Activated T-helper 1 cell treated with anti-CD3 and anti-CD28 coated beads, Interleukin-2, amount 50 U/mL, for 16 hours (primary cell): ENCODE measurements at places on chromosomes 11 and 22.

DNA sequence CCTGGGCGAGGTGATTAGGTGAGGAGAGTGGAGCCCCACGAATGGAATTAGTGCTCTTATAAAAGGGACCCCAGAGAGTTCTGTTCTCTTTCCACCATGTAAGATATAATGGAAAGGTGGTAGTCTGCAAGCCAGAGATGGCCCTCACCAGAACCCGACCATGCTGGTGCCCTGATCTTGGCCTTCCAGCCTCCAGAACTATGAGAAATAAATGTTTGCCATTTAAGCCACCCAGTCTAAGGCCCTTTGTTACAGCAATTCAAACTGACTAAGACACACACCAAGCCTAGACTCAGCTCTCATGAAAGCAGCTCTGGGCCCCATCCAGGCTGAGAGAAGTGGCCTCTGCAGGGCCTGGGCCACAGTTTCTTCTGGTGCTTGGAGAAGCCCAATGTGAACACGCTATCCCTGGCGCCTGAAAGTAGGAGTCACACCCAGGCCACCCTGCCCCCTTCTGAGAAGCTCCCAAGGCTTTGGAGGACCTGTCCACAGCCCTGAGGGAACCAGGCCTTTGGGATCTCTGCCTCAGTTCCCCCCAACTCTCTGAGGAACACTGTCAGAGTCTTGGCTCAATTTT is 35.3 kb upstream of the LYVE1 start:
- no peak for DNase-seq

- no peak for DNase-seq
These were observed 24.9 kb upstream of the GRAMD1B start for GRCh38 chr11:123405123-123405592.

- DNase-seq = no peak
These were observed 16.8 kb downstream of the PIWIL4 start for GRCh38 chr11:94583866-94584500.

DNA sequence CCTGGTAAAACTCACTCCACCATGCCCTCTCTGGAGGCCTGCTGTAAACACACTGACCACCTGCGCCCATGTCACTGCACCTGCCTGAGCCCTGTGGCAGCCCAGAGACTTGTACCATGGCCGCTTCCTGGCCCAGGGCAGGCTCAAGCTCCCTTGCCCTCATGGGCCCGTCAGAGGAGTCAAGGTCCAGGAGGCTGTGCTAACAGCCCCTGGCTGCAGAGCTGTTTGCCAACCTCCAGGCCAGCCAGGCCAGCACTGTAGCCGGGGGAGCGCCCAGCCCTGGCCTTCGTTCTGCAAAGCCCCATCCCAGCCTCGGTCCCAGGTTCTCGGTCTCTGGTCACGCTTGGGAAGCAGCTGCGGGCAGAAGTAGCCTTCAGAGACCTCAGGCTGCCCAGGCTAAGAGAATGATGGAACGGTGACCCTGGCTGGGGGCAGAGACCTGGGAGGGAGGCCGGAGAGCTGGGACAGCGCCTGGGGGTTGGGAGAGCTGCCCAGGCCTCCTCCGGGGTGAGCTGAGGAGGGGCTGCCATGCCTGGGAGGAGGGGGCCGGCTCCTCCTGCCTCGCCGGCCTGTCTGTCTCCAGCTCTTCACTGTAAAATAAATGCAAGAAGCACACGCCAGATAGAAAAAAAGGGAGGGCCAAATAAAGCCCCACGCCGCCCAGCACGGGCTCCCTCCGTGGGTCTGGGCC is 11.9 kb upstream of the TCF20 start:
- no peak for DNase-seq

- DNase-seq = no peak
These were observed 48.0 kb downstream of the CABIN1 start for GRCh38 chr22:24059121-24059520.

GRCh38 chr11:98180511-98180910 is 840.2 kb upstream of the CNTN5 start:
- DNase-seq = no peak

GRCh38 chr11:121311373-121311772 is 18.8 kb downstream of the SC5D start:
- DNase-seq = no peak

DNA sequence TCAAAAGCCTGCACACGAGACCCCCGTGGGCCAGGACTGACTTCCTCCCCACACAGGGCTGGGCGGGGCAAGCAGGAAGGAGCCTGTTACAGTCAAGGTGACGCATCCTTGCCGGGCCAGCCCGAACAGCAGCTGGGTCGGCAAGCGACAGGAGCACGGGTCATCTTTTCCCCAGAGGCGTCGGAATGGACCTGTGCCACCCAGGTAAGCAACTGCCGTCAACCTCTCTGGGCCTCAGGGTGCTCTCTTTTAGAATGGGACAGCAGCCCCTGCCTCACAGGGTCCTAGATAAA is at the start of gene CYTH4:
CYTH4 (plus strand) TSS at position 124 of the 293 bp plus-strand sequence; CDS start at position 186, 62 bp downstream.
- DNase-seq = peak; percentile 66

DNA sequence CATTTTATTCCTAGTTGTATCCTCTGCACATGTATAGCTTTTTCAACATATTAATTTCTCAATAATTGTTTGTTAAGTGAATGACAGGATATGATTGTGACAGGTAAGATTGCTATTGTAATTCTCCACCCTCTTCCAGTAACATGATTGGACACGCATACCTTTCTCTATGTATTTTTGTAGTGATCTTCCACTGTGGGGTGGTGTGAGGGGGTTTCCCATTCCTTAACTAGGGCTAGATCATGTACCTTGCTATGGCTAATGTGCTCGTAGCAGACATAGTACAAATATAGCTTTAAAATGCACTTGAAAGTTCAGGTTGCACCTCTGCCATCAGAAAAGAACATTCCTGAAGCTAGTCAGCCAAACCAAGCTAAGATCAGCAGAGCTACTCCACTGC is 2392.8 kb upstream of the RAG2 start:
- no peak for DNase-seq

DNA sequence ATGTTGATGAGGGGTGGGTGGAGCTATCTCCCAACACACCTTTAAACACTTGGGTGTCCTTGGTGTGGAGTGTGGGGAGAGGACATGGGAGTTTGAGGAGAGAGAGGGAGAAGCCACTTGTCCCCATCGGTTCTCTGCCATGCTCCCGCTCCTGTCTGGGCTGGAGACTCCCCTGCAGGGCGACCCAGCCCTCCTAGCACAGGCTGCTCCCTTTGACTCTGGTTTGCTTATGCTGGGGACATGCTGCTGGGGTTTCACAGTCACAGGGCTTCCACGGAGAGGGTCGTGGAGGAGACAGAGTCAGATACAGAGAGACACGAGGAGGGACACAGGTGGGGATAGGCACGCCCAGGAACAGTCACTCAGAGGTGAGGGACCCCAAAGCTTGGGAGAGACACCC is 1.6 kb downstream of the SCUBE1 start:
- no peak for DNase-seq

DNA sequence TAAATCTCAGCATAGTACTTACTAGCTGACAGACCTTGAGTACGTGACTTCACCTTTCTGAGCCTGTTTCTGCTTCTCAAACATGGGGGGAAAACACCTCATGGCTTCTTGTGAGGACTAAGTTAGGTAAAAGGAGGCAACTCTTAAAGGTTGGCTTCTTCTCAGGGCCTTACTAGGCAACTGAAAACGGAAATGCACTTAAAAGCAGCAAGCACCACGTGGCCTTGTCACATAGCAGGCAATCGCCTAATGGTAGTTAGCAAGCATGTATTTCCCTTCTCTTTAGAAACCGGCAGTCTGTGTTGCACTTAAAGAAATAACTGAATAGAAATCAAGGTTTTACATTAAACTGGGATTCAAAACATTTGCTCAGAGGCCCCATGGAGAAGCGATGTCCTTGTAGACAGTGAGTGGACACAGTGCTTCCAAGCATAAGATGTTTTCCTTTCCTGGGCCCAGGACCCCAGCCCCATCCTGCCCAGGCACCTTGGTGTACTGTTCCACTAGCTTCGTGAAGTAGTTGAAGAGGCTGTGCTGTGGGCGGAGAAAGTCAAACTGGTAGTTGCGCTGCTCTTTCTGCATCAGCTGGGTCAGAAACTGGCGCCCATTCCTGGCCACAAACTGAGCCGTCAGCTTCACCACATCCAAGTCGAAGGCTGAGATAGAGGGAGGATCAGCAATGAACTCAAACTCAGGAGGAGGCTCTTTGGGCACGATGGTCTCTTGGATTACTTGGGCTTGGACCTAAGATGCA is 12.1 kb downstream of the SF3A1 start:
- no peak for DNase-seq

DNA sequence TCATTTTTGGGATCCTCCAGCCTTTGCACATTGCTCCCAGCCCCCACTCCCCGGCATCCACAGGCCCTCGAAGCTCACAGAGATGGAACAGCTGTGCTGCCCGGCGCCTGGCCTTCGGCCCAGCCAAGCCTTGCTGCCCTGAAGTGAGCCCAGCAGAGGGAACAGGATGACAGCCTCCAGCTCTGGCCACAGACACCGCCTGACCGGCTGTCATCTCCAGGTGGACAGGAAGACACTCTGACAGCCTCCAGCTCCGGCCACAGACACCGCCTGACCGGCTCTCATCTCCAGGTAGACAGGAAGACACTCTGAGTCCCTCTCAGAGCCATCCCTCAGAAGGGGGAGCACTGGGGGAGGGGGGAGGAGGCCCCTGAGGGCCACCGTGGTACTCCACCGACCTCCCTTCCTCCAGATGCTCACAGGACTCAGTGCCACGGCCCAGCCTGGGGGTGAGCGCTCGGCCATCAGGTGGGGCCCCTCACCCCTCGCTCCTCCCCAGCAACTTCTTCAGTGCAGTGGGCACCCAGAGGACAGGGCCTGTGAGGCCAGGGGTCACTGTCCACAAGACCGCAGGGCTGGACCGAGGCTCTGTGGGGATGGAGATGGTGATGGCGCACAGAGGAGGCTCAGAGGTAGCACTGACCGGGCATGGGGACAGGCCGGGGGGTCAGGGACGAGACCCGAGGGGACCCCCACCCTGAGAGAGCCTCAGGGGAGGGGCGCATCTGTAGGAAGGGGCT is 58.6 kb downstream of the BRD1 start:
- no peak for DNase-seq

DNA sequence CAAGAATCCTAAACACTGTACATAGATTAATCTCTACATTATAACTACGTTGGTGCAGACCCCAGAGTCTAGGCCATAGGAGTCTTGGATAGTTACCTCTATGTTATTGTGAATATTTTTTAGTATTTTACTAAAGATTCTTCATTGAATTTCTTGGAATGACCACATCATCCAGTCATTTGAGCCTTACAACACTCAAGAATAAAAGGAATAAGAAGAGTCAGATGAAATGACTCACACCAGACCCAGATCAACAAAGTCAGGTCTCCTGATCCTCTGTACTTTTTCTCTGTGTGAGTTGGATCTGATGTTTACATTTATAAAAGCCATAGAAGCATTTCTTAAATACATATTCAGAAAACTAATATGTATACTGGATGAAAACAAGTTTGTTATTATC is 179.2 kb upstream of the ARHGAP20 start:
- no peak for DNase-seq

DNA sequence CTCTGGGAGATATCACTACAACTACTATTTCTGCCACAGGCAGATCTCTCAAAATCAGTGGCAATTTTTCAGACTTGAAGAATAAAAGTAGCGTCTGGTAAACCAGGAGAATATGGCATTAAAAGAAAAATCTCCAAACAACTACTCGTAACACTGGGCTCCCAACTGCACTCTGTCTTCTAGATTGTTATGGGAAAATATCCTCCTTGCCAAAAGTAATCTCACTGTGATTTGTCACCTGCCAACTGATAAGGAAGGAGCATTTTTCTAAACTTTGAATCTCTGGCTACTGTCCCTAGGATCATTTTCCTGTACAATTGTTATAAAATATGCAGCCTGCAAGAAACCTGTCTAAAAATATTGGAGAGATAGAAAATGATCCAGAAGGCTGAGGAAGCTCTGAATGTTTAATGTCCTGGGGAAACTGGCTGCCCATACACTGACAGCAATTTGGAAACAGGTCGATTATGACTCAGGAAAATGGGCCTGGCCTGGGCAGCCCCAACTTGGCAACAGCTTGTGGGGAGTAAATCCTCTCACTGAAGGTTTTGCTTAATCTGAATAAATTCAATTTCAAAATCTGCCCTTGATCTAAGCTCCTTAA is 90.5 kb upstream of the DBX1 start:
- no peak for DNase-seq

- no peak for DNase-seq
These were observed 102.3 kb upstream of the DRD2 start for GRCh38 chr11:113577356-113578032.

GRCh38 chr11:116725434-116726221 is 47.2 kb downstream of the BUD13 start:
- no peak for DNase-seq

DNA sequence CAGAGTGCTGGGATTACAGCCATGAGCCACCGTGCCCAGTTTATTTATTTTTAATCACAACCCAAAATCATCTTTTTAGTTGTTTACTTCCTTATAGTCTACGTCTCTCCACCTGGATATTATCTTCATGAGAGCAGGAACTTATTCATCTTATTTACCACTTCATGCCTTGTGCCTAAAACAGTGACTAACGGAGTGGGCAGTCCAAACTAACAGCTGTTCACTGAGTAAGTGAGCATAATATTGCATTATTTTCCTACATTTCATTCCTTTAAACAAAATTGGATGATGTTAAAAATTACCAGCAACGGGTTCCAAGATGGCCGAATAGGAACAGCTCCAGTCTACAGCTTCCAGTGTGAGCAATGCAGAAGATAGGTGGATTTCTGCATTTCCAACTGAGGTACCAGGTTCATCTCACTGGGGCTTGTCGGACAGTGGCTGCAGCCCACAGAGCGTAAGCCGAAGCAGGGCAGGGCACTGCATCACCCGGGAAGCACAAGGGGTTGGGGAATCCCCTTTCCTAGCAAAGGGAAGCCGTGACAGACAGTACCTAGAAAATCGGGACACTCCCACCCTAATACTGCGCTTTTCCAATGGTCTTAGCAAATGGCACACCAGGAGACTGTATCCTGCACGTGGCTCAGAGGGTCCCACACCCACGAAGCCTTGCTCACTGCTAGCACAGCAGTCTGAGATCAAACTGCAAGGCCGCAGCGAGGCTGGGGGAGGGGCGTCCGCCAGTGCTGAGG is 14.1 kb downstream of the TMEM123 start:
- no peak for DNase-seq

DNA sequence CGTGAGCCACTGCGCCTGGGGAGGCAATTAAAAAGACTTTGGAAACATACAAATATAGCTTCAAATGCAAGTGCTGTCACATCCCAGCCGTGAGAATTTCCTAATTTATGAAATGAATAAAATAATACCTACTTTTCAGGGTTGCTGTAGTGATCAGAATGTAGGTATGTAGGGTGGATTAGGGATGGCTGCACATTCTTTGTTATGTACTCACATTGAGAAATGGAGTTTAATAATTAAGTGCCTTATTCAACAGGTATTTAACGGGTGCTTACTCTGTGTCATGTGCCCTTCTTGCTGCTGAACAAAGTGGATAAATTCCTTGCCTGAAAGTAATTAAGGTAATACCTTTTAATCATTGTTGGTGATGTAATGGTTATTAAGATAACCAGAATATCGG is 37.0 kb downstream of the MMP7 start:
- DNase-seq = no peak

DNA sequence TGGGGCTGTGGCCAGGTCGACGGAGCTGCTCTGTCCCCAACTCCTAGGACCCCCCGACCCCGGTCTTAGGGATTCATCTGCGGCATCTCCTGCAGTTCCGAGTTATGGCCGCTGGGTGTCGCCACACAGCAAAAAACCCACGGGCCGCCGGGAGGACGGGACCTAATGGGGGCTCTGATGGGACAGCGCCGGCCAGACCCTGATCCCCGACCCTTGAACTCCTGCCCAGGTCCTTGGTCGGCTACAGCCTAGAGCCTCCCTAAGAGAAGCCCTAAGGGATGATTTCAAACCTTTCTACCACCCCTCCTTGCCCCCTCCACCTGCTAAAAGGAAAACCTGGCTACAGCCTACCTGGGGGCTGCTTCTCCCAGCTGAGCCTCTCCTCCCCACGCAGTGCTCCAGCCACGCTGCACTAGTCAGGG is 30.8 kb upstream of the LRRC10B start:
- DNase-seq = peak; percentile 31
